ENCODE measurements at places on chromosomes 7 and 10.

GRCh38 chr7:132480534-132480933 lies 95.7 kb downstream of the PLXNA4 start:
- no peak for DNase-seq

DNA sequence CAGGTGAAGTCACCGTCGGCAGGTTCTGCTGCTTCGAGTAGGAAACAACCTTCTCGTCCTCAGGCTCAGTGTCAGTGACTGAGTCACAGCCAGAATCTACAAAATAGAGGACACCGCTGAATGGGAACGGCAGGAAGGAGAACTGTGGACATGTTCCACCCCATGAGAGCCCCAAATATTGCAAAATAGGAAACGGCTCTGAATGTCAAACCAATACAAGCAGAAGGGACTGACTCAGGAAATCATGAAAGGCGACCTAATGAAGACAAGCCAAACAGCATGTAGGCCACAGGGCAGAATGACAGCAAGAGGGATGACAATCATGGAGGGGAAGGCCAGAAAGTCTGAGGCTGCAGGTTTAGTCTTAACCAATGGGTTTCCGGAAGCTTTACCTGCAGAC lies 63.5 kb downstream of the PIK3AP1 start:
- no peak for DNase-seq

DNA sequence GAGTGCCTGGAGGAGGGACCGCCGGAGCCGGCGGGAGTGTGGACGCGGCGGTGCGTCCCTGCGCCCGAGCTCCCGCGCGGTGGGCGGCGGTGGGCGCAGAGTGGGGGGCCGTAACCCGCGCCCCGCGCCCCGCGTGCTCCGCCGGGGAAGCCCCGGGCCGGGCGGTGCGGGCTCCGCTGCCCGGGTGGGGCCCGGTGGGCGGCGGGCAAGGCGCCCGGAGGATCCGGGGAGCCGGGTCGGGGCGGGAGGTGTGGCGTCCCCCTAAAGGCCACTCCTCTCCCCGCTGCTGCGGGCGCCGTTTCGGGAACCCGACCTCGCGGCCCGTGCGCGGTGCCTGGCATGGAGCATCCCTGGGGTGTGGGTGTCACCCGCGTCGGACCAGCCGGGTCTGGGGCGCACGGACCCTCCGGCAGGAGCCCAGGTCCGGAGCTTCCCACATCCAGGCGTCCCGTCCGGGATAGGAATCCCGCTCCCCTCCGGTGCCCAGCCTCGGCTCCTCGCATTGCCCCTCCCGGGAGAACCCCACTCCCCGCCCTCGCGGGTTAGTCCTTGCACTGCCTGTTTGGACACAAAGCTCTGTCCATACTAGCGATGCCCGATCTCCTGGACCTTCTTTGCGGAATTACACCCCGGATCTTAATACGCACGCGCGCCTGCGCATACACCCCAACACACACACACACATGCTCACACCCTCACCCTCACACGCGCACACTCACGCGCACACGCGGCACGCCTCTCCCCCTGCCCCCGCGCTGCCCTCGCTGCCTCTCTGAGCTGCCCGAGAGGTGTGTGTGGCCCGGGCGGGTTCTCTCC lies 723 bp downstream of the MTURN start:
- DNase-seq, result peak; percentile 60

DNA sequence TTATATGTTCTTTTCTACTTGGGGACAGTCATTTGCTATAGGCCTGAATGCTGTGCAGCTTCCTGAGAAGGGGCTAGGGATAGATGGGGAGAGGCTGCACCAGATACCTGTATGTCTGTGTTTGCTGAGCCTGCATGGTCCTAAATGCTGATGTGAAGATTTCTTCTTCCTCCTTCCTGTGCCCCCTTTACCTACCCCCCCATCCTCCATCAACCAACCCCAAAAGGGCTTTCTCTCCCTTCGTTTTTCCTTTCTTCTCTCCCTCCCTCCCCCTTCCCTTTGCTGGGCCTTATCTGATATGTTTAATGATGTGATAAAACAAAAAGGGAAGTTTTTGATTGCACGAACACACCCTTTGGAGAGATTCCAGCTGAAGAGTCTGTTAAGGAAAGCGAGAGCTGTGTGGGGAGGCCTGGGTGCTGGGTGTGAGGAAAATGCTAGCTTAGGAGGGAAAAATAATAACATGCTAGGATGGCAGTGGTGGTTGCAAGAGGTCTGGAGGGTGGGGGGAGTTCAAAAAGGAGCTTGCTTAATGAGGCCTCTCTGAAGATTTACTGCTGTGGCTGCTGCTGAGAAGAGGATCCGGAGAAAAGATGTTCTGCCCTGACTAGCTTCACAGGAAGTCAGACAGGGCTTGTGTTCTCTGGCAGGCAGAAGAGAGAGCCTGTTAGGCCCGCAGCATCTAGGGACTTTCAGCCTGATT lies 101.8 kb downstream of the SAMD9 start:
- DNase-seq, result no peak

GRCh38 chr10:129179245-129179971 lies 287.6 kb upstream of the MGMT start:
- DNase-seq, result no peak

DNA sequence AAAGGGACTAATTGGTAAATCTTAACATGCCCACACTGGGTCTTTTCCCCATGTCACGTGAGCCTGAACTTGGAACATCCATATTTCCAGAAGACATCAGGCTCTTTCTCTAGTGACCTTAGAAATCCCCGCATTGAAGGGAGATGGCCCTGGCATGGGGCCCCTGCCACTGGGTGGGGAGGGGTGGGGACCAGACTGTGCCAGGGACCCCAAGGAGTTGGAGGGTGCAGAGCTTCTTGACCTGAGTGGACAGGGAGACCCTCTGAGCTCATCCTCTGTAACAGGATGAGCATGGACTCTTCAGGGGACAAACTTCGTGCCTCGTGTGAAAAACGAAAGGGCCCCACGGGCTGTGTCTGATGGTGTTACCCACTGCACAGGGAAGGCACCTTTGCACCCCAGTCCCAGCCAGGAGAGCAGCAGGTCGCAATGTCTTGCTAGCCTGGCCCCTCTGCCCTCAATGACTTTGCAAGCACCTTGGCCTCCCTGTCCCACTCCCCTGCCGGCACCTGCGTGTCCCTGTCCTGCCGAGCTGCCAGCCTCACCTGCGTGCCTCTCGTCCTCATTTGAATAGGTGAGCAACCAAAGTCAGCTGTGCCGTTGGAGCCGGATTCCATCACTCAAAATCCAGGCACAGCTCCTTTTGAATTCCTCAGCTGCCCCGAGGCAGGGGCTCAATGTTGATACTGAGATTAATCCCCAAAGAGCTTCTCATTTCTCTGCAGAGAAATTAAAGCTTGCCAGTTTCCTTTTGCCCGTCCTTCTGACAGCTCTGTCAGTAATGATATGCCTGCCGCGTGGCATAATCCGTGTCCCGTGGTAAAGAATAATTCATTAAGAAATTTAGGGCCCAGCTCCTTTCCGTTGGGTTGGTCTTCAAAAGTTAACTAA lies 234.9 kb downstream of the EBF3 start:
- no peak for DNase-seq

DNA sequence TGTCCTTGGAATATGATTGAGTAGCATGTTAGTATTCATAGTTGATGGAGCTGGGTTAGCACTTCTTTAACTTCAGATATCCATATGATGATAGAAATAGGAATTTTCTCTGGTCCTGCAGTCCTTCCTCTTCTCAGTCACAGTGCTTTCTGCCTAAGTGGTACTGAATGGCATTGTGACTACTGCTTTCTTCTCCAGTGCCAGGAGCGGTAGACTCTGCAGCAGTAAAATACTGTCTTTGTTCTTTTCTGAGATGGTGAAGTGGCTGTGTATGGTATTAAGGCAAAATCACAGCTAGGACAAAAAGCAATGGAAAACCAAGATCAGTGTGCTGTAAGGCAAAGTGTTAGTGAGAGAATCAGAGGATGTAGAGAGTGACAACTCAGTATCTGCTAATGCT lies 46.6 kb downstream of the C1GALT1 start:
- no peak for DNase-seq

DNA sequence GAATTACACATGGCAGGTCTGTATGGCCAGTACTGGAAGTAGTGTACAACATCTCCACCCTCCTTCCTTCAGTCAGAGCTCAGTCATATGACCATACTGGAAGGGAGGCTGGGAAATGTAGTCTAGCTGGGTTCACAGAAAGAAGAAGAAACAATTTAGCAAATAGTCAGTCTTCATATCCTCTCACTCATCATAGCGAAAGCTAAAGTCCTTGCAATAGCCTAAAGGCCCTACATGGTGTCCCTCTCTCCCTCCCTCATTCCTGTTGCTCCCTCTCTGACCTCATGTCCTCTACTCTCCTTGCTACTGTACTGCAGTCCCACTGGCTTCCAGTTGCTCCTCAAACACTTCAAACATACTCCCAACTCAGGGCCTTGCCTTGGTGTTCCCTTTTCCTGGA lies 4.3 kb upstream of the CALU start:
- no peak for DNase-seq

DNA sequence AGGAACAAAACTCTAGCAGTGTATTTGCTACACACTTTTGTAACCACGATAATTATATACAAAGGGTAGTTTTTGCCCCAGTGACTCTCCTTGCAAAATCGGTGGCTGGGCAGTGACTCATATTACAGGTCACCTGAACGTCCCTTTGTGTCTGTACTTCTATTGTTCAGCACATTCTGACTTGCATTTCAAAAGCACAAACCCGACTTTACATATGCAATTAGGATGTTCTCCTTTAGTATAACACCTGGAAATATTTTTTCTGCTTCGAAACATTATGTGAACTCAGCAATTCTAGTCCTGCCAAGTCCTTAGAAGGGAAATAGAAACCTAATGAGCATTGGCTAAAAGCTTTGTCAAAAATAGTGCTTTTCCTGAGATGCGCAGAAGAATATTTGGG lies 6.0 kb downstream of the PRR15 start:
- no peak for DNase-seq

- DNase-seq, result no peak
These were observed 55.1 kb upstream of the FAM20C start for GRCh38 chr7:137094-137891.

- DNase-seq, result no peak
These were observed 304.1 kb upstream of the ZNF32 start for GRCh38 chr10:43952760-43953159.

DNA sequence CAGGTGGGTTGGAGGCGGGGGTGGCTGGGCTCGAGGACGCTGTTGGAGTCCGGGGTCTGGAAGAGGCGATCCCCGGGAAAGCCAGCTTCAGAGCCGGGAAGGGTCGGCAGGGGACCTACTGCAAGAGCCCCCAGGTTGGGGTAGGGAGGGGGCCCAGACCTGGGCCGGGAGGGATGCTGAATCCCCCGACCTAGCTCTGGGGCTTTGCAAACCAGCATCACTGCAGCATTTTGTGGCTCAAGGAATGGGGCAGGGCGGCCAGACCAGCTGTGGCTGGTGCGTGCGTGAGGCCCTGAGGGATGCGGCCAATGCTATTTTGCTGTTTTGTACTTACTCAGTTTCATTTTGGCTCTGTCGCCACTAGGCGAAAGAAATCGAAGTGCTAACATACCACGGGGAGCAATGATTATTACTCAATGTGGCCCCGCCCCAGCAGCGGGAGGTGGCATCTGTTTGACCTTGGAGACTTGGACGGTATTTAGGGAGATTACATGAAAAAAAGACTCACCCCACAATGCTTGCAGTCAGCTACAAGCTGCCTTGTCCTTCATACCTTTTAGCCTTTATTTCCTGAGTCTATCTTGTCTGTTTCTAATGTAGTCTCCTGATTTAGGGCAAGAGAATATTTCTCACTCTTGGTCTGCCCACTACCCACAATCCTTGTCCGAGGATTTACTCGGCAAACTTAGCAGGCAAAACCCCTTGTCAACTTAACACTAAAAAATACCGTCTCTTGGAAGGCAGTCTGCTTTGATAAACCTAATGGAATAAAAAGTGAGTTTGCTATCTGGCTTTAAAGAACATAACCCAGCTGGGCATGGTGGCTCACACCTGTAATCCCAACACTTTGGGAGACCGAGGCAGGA lies 16.2 kb downstream of the HSPB1 start:
- DNase-seq, result no peak

DNA sequence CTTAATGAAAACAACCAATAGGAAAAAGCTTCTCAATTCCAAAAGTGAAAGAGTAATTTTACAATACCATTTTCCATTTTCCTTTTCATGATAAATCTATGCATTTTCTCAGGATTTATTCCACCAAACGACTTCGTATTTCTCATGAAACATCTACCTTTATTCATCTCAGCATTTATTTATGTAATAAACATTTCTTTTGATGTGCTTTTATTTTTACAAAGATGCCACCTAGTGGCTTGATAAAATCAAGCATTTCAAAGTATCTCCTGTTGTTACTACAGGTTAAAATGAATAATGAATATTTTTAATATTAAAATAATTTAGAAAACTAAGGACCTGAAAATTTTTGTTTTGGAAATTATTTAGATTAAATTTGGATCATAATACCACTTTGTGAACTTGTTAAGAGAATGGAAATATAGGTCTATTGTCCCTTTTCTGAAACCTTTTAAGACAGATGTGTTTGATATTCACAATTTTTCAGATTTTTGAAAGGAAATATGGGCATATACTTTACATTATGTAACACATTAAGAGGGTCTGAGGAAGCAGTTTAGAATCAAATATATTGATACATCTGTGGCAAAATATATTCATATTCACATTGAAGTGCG lies 2.7 kb upstream of the IQUB start:
- no peak for DNase-seq

- no peak for DNase-seq
These were observed 233.1 kb upstream of the IGFBP3 start for GRCh38 chr7:46153951-46154787.

- DNase-seq, result no peak
These were observed 47.8 kb downstream of the SLC35G1 start for GRCh38 chr10:93941606-93942005.

DNA sequence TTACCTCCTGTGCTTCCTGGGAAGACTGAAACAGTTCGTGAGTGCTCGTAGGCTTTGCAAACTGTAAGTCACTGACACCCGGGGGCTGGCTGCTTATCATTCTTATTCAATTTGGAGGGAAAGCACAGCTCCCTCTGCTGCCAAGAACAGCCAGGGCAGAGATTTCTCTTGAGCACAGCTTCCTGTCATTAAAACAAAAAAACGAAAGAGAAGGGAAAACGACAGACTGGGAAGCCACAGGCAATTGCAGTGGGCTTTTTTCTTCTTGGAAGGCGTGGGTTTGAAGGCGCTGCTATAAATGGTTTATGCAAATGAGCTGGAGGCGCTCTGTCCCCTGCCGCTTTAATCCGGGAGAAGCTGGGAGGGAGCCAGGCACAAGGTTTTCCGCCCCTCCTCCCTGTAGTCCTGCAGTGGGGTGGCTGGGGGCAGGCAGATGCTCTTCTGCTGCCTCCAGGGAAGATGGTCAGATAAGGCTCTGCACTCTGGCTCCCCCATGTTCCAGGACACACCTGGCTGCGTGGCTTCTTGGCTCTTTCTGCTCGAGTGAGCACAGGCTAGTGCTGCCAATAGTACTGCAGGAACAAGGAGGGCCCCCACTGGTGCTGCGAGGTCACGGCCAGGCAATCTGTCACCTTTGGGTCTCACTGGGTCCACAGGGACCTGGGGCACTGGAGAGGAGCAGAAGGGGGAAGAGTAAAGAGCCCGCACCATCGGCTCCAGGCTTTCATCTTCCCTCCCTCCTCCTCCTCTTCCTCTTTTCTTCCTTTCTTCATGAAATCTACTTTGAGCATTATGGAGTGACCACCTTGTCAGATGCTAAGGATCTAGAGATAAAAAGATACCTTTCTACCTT lies 49.5 kb downstream of the NEURL1 start:
- peak; percentile 64 for DNase-seq
